Kidney (tissue), 22 donors: ENCODE measurements at places on chromosomes 1 and 21.

DNA sequence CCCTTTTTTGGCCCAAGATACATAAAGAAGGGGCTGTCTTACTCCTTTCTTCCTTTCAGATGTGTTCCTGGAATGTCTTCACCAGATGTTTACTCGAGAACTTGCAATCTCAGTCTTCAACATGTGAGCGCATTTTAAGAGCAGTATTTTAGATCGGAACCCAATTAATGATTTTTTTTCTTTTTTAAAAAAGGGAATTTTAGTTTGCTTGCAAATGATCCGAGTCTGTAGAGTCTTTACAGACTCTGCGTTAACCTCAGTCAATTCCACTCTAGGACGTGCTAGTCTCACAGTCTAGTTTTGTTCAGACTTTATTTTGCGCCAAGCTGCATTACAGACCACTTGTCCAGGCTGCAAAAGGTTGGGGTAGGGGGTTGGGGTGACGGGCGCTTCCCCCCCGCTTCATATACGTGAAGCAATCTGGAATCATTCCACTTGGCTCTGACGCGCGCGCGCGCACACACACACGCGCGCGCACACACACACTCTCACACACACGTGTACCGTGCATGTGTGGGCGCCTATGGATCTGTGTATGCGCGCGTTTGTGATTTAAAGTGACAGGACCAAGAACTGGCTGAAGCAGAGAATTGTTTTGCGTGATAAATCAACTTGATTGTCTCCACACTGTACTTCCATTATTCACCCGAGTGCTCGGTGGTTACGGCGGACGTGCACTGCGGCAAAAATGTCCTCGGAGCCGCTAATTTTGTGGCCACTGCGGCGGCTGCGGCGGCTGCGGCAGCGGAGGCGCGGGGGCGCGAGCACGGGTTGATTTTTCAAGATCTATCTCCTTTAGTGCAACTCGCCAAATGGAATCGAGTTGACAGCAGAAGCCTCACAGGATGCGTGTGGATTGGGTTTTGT, 25.6 kb upstream of the NFIA start:
- peak overlapping the region; percentile 84 for H3K4me3 ChIP-seq
- H3K4me1 ChIP-seq, result no peaks in the 10 kb centered on the region
- H3K36me3 ChIP-seq, result no peaks in the 10 kb centered on the region
- DNase-seq, result peak; percentile 75
- peak overlapping the region; percentile 76 for H3K27ac ChIP-seq

DNA sequence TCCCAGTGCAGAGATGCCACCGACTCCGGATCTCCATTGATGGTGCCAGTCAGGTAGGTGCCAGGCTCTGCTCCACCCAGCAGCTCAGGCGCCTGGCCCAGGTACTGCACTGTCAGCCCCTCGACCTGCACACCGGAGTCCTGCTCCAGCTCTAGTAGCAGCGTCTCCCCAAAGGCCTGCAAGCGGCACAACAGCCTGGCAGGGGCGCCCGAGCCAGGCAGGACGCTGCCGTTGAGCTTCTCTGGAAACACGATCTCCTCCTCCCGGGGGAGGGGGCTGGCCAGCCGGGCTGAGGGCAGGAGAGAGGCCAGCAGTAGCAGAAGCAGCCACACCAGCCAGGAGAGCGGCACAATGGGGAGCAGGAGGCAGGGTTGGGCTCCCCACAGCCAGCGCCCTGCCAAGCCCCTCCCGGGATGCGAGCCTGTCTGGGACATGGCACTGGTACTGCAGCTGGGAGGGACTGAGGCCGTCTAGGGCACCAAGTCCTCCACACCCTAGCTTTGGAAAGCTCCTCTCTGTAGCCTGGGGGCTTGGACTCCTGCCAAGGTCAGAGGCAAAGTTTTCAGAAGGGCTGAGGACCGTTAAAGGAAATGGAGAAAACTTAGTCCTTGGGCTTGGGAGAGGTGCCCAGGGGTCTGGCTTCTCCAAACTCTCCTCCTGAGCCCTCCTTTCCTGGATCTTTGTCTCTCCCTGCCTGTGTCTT, 509 bp downstream of the ADAMTS4 start:
- H3K4me3 ChIP-seq, result no peak overlapping the region
- peak overlapping the region; percentile 71 for H3K27ac ChIP-seq
- peaks cover 4% of the 10 kb centered on the region for H3K36me3 ChIP-seq
- no peaks in the 10 kb centered on the region for H3K27me3 ChIP-seq
- no peaks in the 10 kb centered on the region for H3K4me1 ChIP-seq

- H3K27ac ChIP-seq, result no peak overlapping the region
- H3K4me3 ChIP-seq, result no peak overlapping the region
- H3K27me3 ChIP-seq, result no peaks in the 10 kb centered on the region
- H3K36me3 ChIP-seq, result peaks cover 4% of the 10 kb centered on the region
- peak; percentile 68 for DNase-seq
- H3K4me1 ChIP-seq, result no peaks in the 10 kb centered on the region
Measured at GRCh38 chr1:2376261-2376741, 15.1 kb downstream of the MORN1 start.

- H3K36me3 ChIP-seq, result no peaks in the 10 kb centered on the region
- H3K27me3 ChIP-seq, result no peaks in the 10 kb centered on the region
- DNase-seq, result no peak
- H3K27ac ChIP-seq, result no peak overlapping the region
- H3K4me1 ChIP-seq, result no peaks in the 10 kb centered on the region
Measured at GRCh38 chr21:34736116-34736874, 67.5 kb downstream of the CLIC6 start.

DNA sequence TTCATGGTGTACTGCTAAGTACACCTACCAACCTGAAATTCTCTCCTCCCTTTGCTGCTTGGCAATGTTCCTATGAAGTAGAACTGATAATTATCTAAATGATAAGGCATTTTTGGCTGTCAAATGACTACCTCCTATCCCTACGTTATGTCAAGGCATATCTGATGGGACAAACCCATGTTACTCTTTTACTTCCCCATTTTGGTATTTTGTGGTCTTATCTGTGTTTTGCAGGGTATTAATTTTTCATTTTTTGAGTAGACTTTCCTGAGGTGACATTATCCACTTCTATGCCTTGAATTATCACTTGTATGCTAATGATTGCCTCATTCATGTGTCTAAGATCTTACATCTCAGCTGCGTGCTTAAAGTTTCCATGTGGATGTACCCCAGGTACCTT, 499.6 kb upstream of the B3GALT2 start:
- no peak overlapping the region for H3K4me3 ChIP-seq
- DNase-seq, result no peak
- no peaks in the 10 kb centered on the region for H3K36me3 ChIP-seq
- no peaks in the 10 kb centered on the region for H3K4me1 ChIP-seq

GRCh38 chr21:14547834-14548513, 1.9 kb upstream of the SAMSN1 start:
- no peaks in the 10 kb centered on the region for H3K36me3 ChIP-seq
- H3K4me3 ChIP-seq, result no peak overlapping the region
- no peak overlapping the region for H3K27ac ChIP-seq
- DNase-seq, result no peak

- no peaks in the 10 kb centered on the region for H3K36me3 ChIP-seq
- H3K27ac ChIP-seq, result no peak overlapping the region
- no peak overlapping the region for H3K4me3 ChIP-seq
- H3K4me1 ChIP-seq, result no peaks in the 10 kb centered on the region
- no peaks in the 10 kb centered on the region for H3K27me3 ChIP-seq
- no peak for DNase-seq
Measured at GRCh38 chr1:156516821-156517220, 16.2 kb upstream of the MEF2D start.

DNA sequence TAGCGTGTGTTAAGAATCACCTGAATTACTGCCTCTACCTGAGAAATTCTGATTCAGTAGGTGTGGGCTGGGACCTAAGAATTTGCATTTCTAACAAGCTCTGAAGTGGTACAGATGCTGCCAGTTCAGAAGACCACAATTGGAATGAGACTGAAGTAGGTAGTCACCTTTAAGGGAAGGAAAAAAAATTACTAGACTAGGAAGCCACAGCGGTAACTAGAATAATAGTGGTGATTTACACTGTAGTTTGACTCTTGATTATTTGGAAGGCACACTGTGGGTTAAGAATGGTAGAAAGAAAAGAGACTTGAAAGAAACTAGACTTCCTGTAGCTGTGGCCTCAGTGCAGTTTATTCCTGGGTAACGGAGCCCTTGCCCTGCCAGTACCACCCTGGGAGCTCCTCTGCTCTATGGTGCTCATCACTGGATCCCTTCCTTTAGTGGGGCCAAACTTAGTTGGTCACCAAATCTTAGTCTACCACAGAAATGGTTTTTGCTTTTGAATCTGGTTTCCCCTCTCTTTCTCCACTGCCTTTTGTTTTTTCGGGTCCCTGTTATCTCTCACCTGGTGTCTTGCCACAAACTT, 43.6 kb downstream of the ARID1A start:
- no peak overlapping the region for H3K27ac ChIP-seq
- no peaks in the 10 kb centered on the region for H3K27me3 ChIP-seq
- H3K4me3 ChIP-seq, result no peak overlapping the region
- H3K4me1 ChIP-seq, result peaks cover 6% of the 10 kb centered on the region
- H3K36me3 ChIP-seq, result peaks cover 16% of the 10 kb centered on the region
- DNase-seq, result no peak
